ENCODE measurements at places on chromosomes 11 and 22.

DNA sequence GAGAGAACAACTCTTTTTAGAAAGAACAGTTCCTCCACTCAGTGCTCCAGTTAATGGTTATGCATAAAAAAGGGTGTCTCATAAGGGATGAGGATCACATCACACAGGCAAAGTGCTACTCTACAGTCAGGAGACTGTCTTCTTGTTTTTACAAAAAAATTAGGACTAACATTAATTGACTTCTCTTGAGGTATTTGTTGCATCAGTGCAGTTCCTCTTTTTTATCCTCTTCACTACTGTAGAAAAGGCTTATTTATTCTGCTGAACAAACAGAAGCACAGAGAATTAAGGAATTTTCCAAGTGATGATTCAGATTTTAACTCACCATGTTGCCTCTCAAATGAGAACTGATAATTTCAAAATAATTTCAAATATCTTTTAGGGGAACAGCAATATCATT lies 1.9 kb downstream of the MMP8 start:
- DNase-seq, result no peak

GRCh38 chr22:35703861-35704584 lies 13.6 kb upstream of the APOL5 start:
- no peak for DNase-seq

DNA sequence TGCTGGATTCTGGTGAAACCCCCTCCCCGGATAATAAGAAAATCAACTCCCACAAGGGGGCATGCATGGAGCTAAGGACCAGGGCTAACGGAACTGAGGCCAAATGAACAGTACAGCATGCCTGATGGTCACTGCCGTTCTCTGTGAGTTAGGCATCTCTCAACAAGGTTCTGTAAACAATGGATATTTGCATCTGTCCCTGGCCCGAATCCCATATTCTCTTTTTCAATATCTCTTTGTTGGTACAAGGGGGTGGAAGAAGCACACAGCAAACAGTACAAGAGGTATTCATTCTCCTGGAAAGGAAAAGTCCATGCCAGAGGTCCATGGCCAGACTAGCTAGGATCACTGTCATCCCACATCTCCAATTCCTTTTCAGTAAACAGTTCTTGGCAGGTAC lies 32.2 kb upstream of the APOA1 start:
- DNase-seq, result no peak

- no peak for DNase-seq
These were observed 27.9 kb upstream of the RASL10A start for GRCh38 chr22:29343313-29343805.
